Stimulated activated CD8-positive, alpha-beta memory T cell treated with anti-CD3 and anti-CD28 coated beads, Interleukin-7, amount 100 ng/mL, for 4 hours (primary cell): ENCODE measurements at places on chromosomes 6 and 20.

DNA sequence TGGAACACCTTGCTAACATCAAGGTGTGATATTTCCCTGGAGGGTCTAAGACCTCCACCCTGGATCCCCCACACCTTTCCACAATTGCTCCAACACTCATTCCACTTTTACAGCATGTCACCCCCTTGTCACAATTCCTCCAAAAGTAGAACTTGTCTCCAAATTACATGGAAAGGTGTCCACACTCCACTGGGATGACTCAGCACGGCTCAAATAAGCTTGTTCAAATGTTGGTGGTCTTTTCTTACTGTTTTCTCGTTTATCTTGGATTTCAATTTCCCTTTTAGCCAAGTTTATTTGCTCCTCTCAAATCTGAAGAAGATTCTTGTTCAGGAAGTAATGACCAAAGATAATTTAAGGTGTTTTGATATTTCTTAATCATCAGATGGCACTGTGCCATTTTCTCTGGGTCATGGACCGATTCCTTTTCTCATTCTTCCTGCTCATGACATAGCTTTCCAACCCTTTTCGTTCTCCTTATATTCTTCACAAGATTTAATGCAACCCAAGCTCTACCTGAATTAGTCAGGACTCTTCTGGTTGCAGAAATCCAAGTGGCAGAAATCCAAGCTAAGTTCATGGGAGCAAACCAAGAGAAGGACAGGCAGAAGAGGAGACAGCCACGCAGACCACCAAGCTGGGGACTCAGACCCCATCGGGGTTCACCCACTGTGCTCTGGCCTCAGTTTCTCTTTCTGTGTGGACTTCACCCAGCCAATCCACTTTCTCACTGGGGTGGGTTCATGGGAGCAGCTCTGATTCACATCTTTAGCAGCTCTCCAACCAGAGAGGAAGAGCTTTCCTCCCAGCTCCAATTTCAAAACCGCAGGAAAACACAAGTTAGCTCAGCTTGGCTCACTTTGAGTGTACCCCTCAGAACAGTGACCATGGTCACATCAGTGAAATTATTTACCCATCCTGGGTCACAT, 110.5 kb upstream of the CDYL start:
- DNase-seq: no peak

DNA sequence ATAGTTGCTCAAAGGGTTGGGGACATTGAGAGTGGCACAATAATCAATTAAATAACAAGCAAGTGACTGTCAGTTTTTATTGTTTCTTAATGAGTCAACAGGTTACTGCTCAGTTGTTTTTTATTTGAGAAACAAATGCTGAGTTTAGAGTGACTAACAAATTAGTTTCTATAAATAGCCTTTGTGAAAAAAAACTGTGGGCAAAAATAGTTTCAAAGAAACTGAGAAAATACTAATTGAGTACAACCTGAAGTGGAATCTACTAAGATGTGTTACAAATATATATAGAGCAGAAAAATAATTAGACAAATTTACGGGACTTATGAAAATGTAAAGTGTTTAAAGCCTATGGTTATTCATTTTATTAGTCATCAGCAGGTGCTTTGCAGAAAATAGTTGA, 22.3 kb downstream of the BEND6 start:
- DNase-seq: no peak

DNA sequence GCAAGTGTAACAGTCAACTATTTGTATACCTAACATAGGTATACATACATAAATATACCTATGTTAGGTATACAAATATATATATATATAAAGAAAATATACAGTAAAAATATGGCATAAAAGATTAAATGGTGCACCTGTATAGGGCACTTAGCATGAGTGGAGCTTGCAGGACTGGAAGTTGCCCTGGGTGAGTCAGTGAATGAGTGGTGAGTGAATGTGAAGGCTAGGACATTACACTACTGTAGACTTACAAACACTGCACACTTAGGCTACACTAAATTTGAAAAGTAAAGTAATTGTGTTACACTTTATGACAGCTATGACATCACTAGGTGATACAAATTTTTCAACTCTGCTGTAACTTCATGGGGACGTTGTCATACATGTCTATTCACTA, 65.6 kb downstream of the CDC5L start:
- DNase-seq: no peak

DNA sequence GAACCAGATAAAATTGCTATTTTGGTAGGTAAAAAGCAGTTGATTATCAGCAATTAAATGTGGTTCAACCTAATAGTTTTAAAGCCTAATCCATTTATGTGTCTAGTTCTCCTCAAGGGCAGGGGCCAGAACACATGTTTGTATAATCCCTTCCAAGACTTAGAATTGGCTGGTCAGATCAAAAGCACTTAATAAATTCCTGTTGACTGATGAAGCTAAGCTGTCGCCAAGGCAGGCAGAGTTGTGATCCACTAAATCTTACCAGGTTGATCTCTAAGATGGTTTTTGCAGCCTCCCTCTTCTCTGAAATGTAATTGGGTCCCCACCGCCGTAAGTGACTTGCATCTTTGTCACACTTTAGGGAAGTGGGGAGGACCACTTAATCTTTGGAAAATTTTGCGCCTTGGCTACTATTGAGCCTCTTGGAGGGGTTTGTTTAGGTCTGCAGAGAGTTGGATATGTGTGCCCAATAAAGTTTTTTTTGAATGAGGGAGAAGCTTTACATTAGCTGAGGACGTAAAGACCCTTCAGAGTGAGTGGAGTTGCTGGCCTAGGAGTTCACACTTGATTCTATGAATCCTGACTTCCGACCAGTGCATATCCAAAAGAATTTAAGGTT, 65.9 kb downstream of the PHF20 start:
- no peak for DNase-seq

- no peak for DNase-seq
These were observed 328.1 kb downstream of the HACE1 start for GRCh38 chr6:104531646-104532045.

GRCh38 chr6:4374216-4374615, 238.8 kb upstream of the ECI2 start:
- no peak for DNase-seq

GRCh38 chr6:166342349-166343149, at the start of gene SFT2D1:
Gene SFT2D1 (minus strand): TSS chr6:166342545. CDS start chr6:166342481, 64 bp downstream.
- peak; percentile 79 for DNase-seq

DNA sequence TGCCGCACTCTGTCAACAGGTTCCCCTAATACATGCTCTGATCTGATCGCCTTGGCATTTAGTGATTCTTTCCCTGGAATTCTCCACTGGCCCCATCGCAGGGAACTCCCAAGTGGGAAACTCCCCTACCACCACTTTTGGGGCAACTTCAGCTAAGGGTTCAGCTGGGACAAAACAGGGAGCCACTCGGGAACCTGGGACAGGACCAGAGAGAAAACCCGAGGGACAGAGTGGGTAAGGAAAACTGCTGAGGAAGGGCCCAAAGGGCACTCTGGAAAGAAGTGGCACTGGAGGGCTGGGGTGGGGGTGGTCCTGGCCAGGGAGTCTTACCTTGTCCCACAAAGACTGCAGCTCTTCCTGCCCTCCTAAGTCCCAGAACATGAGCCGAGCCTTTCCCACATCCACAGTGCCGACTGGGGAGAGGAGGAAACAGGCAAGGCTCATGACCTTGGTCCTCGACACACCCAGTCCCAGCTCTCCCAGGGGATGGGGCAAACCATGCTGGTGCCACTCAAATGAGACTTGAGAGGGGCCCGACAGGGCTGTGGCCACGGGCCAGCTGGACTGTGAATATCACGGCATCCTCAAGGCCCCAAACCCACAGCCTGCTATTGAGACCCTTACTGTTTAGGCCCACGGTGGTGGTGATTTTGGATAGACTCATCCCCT, 1.6 kb downstream of the ARFRP1 start:
- DNase-seq: no peak

DNA sequence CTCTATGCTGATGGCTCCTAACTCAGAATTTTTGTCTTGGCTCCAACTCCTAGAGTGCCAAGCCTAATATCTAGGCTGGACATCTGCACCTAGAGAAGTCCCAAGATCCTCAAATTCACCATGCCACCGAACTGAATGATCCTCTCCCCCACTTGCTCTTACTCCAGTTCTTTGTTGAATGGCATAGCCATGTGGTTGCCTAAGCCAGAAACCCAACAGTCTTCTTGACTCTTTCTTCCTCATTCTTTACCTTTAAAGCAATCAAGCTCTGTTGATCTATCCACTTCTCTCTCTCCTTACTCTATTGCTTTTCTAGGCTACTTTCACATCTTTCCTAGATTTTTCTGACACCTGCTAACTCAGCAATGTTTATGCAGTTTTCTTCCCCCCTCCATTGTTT, 126.5 kb upstream of the FOXO3 start:
- DNase-seq: no peak

GRCh38 chr6:15987569-15987968, 141.3 kb upstream of the MYLIP start:
- DNase-seq: no peak

DNA sequence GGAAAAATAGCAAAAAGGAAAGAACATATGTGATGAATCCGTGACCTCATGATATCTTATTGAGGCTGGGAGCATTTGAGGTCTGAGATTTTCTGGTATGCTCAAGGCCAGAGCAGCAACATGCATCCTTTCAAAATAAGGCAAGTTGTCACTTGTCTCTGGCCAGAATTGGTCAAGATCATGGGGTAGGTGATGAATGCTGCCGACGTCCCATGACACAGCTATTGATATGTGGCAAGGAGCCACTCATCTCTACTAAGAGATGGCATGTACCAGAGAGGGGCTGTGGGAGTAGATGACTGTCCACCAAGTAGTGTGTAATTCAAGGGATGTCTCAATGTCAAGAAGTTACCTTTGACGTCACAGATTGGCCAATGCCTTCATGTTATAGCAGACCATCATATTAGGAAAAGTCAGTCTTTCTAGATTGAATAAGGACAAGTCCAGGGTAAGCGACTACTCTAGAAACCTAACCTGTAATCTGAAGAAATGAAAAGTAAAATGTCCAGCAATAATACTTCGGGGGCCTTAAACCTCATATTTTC, 527.4 kb downstream of the BMP2 start:
- DNase-seq: no peak

- DNase-seq: no peak
These were observed 9.5 kb downstream of the FAM209B start for GRCh38 chr20:56542489-56543030.

GRCh38 chr20:37804584-37805566, 98.1 kb upstream of the VSTM2L start:
- peak; percentile 2 for DNase-seq

DNA sequence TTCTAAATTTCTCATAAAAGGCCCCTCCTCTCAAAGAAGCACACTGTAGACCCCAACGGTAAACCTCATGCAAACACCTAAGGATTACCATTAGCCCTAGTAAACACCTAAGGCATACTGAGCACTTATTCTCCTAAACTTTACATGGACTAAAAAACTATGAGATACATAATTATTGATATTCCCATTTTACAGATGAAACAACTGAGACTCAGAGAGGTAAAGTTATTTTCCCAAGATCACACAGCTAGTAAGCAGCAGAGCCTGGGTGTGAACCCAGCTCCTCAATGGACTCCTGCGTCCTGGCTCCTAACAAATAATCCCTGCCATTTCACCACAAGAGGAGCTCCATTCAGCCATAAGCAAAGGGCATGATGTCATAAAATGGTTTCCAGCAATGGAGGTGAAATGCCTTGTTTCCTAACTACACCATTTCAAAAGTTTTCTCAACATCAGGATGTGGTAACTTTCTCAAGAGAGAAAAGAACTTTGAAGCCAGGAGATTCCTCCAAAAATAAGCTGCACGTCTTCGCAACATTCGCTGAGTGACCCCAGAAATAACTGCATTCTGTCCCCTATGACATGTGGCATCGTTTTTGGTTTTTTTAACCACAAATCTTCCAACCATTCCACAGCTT, 4.1 kb downstream of the ATP9A start:
- no peak for DNase-seq

- no peak for DNase-seq
These were observed 13.2 kb upstream of the SERINC1 start for GRCh38 chr6:122484760-122485159.

GRCh38 chr6:154923199-154923869, 71.8 kb upstream of the TIAM2 start:
- DNase-seq: no peak

- DNase-seq: no peak
These were observed 16.3 kb downstream of the FAM50B start for GRCh38 chr6:3865463-3865862.

DNA sequence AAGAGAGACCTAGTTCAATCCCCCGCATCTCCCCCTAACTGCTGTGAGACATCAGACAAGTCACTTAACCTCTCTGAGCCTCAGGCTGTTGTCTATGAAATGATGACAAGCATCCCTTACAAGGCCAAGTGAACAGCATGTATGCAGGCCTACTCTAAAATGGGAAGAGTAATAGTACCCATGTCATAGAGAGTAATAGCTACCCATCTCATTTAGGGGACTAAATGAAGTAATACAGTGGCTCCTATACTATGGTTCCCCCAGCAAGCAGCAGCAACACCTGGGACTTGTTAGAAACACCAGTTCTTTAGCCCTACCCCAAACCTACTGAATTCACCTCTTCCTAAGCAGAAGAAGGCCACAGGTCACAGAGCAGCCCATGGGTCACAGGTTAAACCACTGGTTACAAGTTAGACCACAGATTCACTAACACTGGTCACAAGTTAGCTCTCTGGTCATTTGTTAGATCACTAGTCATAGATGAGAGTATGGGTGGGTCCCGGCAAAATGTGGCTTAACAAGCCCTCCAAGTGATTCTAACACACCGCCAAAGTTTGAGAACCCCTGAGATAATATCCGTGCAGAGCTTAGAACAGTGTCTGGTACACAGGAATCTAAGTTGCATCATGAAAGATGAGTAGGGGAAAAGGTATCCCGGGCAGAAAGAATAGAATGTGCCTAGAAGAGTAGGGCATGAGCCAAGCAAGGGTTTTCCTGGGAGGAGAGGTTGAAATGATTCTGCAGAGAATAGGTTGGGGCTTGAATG, 1.4 kb downstream of the DEFB124 start:
- no peak for DNase-seq

- DNase-seq: no peak
These were observed 42.0 kb upstream of the ID4 start for GRCh38 chr6:19795211-19795610.

DNA sequence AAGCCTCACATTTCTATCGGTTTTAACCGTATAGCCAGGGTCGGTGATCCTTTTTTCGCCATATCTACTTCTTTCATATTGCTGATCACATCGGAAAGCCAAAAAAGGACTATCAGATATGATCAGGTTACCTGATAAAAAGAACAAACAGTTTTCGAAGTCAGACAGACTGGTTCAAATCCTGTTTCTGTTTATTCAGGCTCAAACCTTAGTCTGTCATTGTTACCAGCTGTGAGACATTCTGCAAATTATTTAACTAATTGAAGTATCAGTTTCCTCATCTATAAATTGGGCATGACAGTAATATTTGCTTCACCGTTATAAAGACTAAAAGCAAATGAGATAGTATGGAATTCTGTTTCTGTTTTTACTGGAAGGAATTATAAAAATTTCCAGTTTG, 111.3 kb downstream of the TSHZ2 start:
- no peak for DNase-seq

GRCh38 chr6:4130357-4130987, 4.9 kb downstream of the ECI2 start:
- no peak for DNase-seq

GRCh38 chr6:83735461-83735860, 26.6 kb upstream of the SNAP91 start:
- no peak for DNase-seq
